ENCODE measurements at places on chromosomes 4 and X.

- H3K27ac ChIP-seq: no peak overlapping the region
- DNase-seq: no peak
- H3K4me1 ChIP-seq: no peaks in the 10 kb centered on the region
- H3K36me3 ChIP-seq: no peaks in the 10 kb centered on the region
Observed at GRCh38 chr4:165439981-165440380, 61.2 kb downstream of the CPE start.

DNA sequence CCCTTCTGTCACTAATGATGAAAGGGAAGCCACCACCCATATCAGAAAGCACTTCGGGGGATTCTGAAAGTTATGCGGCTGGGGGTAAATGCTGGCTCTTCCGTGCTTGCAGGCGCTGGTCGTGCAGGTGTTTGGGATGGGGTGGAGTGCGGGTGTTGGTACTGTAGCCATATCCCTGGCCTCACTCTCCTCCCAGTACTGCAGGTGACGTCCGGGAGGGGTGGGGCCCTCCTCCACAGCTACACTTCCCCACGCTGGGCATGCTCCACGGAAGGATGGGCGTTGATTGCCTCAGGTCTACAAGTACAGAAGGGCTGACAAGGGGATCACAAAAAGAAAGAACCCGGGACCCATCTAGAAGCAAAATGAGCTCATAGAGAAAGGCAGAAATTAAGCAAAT is 48.6 kb upstream of the CLDN24 start:
- no peak overlapping the region for H3K27ac ChIP-seq
- no peaks in the 10 kb centered on the region for H3K4me1 ChIP-seq
- no peaks in the 10 kb centered on the region for H3K36me3 ChIP-seq
- no peaks in the 10 kb centered on the region for H3K27me3 ChIP-seq
- DNase-seq: no peak
- no peak overlapping the region for H3K4me3 ChIP-seq

DNA sequence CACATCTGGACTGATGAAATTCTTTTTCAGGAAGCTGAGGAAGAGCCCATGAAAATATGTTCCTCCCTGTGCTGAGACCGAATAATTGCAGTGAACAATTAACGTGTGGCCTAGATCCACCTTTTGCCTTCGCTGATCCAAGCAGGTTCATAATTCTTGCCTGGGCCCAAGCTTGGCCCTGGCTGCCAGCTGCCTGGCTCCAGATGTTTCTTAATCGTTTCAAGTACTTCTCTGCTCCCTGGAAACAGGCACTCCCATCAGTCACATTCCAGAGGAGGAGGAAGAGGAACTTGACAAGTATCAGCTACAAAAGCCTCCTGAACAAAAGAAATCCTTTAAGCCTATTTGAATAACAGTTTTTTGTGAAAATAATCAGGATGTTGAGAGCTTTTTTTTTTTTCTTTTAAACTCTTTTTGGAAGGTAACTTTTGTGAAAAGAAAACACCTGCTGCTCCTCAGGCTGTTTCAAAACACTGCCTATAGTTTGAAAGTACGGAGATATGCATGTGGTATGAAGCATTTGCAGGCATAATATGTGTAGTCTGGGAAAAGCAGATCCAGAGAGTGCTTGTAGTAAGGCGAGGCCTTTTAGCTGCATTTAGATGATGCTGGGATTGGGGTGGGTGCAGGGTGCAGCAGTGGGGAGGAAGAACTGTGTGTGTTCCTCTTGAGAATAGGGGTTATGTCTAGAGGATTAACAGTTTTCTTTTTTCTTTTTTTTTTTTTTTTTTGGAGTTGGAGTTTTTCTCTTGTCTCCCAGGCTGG is 154.4 kb downstream of the PTTG2 start:
- no peaks in the 10 kb centered on the region for H3K27me3 ChIP-seq
- no peak for DNase-seq
- H3K4me3 ChIP-seq: no peak overlapping the region
- peak overlapping the region; percentile 45 for H3K27ac ChIP-seq
- H3K4me1 ChIP-seq: peaks cover 57% of the 10 kb centered on the region

GRCh38 chrX:130975947-130976346 is 72.9 kb upstream of the ENOX2 start:
- H3K4me3 ChIP-seq: no peak overlapping the region
- H3K36me3 ChIP-seq: no peaks in the 10 kb centered on the region
- no peaks in the 10 kb centered on the region for H3K4me1 ChIP-seq
- no peak overlapping the region for H3K27ac ChIP-seq
- H3K27me3 ChIP-seq: no peaks in the 10 kb centered on the region

DNA sequence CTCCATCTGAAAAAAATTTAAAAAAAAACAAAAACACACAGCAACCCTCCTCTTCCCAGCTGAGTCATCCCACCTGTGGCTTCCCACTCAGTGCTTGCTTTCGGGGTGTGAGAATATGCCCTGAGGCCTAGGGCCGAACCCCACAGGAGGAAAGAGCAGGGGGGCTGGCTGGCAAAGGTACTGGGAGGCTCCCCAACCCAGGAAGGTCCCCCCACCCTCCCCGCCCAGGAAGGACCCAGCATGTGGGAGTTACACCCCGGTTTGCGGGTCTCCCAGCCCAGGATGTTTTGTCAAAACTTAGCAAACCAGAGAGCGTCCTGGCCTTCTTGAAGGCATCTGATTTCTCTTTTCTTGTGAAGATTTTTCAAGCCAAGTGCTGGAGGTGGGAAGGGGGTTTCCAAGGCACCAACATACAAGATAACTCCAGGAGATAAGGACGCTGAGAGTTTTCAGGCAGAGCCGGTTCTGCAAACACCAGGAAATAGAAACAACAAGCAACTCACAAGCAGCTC is 25.7 kb upstream of the CSF2RA start:
- H3K4me3 ChIP-seq: no peak overlapping the region
- DNase-seq: peak; percentile 48
- H3K27me3 ChIP-seq: no peaks in the 10 kb centered on the region
- no peaks in the 10 kb centered on the region for H3K36me3 ChIP-seq
- no peak overlapping the region for H3K27ac ChIP-seq

DNA sequence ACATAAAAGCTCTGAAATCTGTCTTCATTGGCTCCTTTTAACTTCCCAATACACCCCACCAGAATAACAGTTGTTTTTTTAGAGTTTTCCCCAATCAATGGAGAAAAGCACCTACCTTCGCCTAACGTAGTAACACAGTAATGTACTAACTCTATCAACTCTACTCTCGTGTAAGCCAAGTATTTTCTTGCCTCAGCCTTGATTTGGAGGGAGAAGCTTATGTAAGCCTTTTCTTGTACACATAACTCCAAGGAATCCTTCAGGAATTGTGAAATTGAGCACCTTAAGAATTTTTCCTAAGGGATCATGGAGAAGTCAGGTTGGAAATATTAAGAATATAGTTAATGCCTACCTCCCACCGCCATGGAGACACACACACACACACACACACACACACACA is 181.2 kb downstream of the RAPGEF2 start:
- peaks cover 4% of the 10 kb centered on the region for H3K36me3 ChIP-seq
- no peak overlapping the region for H3K27ac ChIP-seq
- H3K27me3 ChIP-seq: no peaks in the 10 kb centered on the region

DNA sequence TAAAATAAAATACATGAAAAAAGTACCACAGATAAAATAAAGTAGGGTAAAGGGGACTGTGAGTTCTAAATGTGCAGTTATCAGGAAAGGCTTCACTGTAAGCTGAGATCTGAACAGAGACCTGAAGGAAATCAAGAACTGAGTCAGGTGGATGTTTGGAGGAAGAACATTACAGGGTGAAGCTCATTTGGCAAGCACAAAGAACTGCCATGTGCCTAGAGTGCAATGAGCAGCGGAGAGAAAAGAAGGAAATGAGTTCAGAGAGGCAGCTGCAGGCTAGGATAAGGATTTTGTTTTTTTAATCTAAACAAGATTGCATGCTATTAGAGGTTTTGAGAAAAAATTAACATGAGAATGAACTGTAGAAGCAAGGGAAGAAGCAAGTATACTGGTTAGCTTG is 373.1 kb downstream of the STPG2 start:
- no peaks in the 10 kb centered on the region for H3K4me1 ChIP-seq
- H3K27ac ChIP-seq: no peak overlapping the region
- H3K36me3 ChIP-seq: no peaks in the 10 kb centered on the region
